ENCODE measurements at places on chromosomes 1 and 21. TPM values are rescaled to one million over a fixed set of nuclear protein-coding genes. Genes with fewer than 3 reads are reported as not detected.

Gene RRP1B
- total RNA-seq: 57.5 TPM

Gene ACTRT2
- total RNA-seq: not detected

Gene CR2
- total RNA-seq: not detected

Gene RHD
- 0.10 TPM for total RNA-seq

Gene KCNAB2
- total RNA-seq: 343 TPM

Gene MARK1
- total RNA-seq: not detected

Gene SH2D1B
- total RNA-seq: not detected

Gene DNALI1
- total RNA-seq: not detected

Gene TNFAIP8L2
- 20.0 TPM for total RNA-seq

- H3K27ac ChIP-seq: peak overlapping the region; percentile 62
- peaks cover 3% of the 10 kb centered on the region for H3K4me1 ChIP-seq
- H3K36me3 ChIP-seq: no peaks in the 10 kb centered on the region
- peak overlapping the region; percentile 48 for H3K4me3 ChIP-seq
These were observed 155.0 kb upstream of the EDN2 start for GRCh38 chr1:41639332-41639936.

- no peak for DNase-seq
- no peaks in the 10 kb centered on the region for H3K4me1 ChIP-seq
- no peaks in the 10 kb centered on the region for H3K27me3 ChIP-seq
- H3K27ac ChIP-seq: no peak overlapping the region
- H3K4me3 ChIP-seq: no peak overlapping the region
These were observed 464.8 kb downstream of the PTBP2 start for GRCh38 chr1:97186381-97186780.

DNA sequence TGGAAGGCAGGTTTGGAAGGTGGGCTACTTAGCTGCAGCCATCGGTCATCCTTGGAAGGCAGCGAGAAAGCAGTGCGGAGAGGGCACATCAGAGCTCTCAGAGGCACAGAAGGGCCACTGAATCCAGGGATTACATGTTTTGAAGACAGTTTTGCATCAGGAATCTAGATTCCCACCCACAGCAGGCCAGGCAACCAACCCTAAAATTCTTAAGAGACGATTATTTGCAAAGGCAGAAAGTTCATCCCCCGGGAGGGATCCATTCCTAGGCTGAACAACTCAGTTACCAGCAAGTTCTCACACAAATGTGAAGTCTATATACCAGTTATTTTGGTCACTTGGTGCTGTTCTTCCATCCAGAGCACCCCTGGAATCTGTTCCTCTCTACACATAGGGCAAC lies 457.3 kb upstream of the VAMP3 start:
- no peak overlapping the region for H3K4me3 ChIP-seq
- H3K4me1 ChIP-seq: no peaks in the 10 kb centered on the region
- H3K36me3 ChIP-seq: no peaks in the 10 kb centered on the region
- H3K27me3 ChIP-seq: no peaks in the 10 kb centered on the region

- no peak for DNase-seq
- no peak overlapping the region for H3K27ac ChIP-seq
- H3K27me3 ChIP-seq: no peaks in the 10 kb centered on the region
- H3K4me3 ChIP-seq: no peak overlapping the region
- H3K4me1 ChIP-seq: peaks cover 67% of the 10 kb centered on the region
These were observed 7.9 kb downstream of the H6PD start for GRCh38 chr1:9242338-9242969.

- no peaks in the 10 kb centered on the region for H3K27me3 ChIP-seq
- peaks cover 44% of the 10 kb centered on the region for H3K4me1 ChIP-seq
- peak; percentile 95 for DNase-seq
- H3K27ac ChIP-seq: peak overlapping the region; percentile 57
These were observed 933 bp downstream of the HMGN2 start for GRCh38 chr1:26472901-26473845.

GRCh38 chr1:33322109-33322508 lies 1.2 kb upstream of the A3GALT2 start:
- DNase-seq: no peak
- H3K36me3 ChIP-seq: peaks cover 23% of the 10 kb centered on the region
- H3K27me3 ChIP-seq: peaks cover 7% of the 10 kb centered on the region
- H3K4me3 ChIP-seq: no peak overlapping the region
- no peaks in the 10 kb centered on the region for H3K4me1 ChIP-seq

DNA sequence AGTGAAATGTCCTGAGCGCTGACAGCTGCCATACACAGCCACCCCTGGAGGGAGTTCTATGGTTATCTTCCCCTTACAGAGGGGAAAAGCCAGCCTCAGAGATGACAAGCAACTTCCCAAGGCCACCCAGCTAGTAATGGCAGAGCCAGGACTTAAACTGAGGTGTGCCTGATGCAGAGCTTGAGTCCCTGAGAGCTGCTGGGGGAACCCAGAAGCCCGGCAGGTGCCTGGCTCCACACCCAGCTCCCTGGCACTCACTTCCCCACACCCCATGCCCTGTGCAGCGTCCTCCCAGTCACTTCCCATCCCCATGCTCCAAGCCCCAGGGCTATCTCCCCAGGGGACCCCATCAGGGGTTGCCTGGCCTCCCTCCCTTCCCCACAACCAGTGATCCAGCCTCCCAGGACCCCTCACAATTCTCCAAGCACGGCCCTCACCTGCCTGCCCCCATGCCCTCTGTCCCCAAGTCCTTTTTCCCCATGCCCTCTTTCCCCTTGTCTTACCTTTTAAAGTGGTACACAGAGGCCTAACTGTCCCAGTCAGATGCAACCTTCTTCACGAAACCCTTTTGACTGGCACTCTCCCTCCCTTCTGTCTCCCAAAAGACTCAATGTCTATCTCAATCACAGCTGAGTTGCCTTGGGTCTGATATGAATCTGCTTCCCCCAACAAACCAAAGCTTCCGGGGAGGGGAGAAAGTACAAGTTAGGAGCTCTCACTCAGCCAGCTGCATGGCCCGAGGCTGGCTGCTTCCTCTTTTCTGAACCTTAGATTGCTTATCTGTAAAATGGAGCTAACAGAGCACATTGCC lies 39.8 kb upstream of the LRP8 start:
- peak overlapping the region; percentile 78 for H3K4me3 ChIP-seq
- H3K4me1 ChIP-seq: peaks cover 28% of the 10 kb centered on the region
- H3K36me3 ChIP-seq: peaks cover 1% of the 10 kb centered on the region
- DNase-seq: peak; percentile 78

GRCh38 chr1:49435291-49435690 lies 588.5 kb downstream of the AGBL4 start:
- H3K4me1 ChIP-seq: no peaks in the 10 kb centered on the region
- H3K36me3 ChIP-seq: no peaks in the 10 kb centered on the region
- H3K27me3 ChIP-seq: no peaks in the 10 kb centered on the region
- no peak for DNase-seq

DNA sequence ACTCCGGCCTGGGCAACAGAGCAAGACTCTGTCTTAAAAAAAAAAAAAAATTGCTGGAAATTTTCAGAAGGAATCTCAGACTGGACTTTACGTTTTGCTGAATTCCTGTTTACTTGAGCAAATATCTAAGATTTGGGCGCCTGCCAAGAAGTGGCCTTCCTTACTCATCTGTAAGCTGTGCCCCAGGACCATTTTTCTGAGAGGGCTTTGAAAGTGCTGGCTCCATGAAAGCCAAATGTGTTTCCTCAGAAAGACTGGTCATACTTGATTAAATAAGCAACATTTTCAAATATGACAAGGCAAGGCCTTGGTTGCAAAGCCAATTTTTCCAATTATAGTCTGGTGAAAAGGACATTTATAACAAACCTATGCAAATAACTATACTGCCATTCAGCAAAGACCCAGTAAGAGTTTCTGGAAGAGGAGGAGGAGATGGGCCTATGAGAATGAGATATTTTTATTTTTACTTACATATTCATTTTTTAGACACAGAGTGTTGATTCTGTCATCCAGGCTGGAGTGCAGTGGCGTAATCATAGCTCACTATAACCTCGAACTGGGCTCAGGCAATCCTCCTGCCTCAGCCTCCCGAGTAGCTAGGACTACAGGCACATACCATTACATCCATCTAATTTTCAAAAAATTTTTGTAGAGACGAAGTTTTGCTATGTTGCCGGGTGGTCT lies 56.3 kb upstream of the HTR1D start:
- DNase-seq: no peak
- H3K27me3 ChIP-seq: peaks cover 13% of the 10 kb centered on the region
- H3K4me3 ChIP-seq: no peak overlapping the region
- H3K36me3 ChIP-seq: no peaks in the 10 kb centered on the region
- no peak overlapping the region for H3K27ac ChIP-seq
- H3K4me1 ChIP-seq: no peaks in the 10 kb centered on the region

- H3K4me1 ChIP-seq: peaks cover 9% of the 10 kb centered on the region
- H3K36me3 ChIP-seq: no peaks in the 10 kb centered on the region
- no peak for DNase-seq
- H3K27me3 ChIP-seq: no peaks in the 10 kb centered on the region
- no peak overlapping the region for H3K27ac ChIP-seq
- no peak overlapping the region for H3K4me3 ChIP-seq
These were observed 2.1 kb downstream of the KLHDC7A start for GRCh38 chr1:18482721-18483425.

- H3K36me3 ChIP-seq: no peaks in the 10 kb centered on the region
- H3K4me1 ChIP-seq: no peaks in the 10 kb centered on the region
- H3K4me3 ChIP-seq: no peak overlapping the region
- DNase-seq: no peak
- H3K27me3 ChIP-seq: peaks cover 12% of the 10 kb centered on the region
These were observed 25.3 kb downstream of the SPATA46 start for GRCh38 chr1:162351246-162351842.

DNA sequence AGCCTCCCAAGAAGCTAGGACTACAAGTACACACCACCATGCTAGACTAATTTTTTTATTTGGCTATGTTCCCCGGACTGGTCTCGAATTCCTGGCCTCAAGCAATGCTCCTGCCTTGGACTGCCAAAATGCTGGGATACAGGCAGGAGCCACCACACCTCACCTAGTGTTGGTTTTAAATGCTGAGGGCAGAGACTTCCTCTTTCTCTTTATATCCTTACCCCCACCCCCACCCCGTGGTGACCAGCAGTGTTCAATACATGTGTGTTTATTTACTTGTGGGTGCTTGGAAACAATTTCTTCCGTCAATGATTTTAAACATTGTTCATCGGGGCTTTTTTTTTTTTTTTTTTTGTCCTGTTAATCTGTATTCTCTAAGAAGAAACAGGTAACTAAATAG lies 158.9 kb downstream of the ZBTB18 start:
- no peak for DNase-seq
- H3K27ac ChIP-seq: no peak overlapping the region
- no peak overlapping the region for H3K4me3 ChIP-seq
- H3K36me3 ChIP-seq: no peaks in the 10 kb centered on the region
- peaks cover 4% of the 10 kb centered on the region for H3K27me3 ChIP-seq
- no peaks in the 10 kb centered on the region for H3K4me1 ChIP-seq

GRCh38 chr1:61301824-61302657 lies 219.7 kb downstream of the NFIA start:
- H3K27ac ChIP-seq: no peak overlapping the region
- no peaks in the 10 kb centered on the region for H3K36me3 ChIP-seq
- H3K4me1 ChIP-seq: peaks cover 6% of the 10 kb centered on the region
- DNase-seq: no peak

- H3K27me3 ChIP-seq: peaks cover 31% of the 10 kb centered on the region
- H3K27ac ChIP-seq: no peak overlapping the region
- no peak overlapping the region for H3K4me3 ChIP-seq
- H3K4me1 ChIP-seq: no peaks in the 10 kb centered on the region
These were observed 25.6 kb downstream of the C1orf116 start for GRCh38 chr1:207006914-207007313.

- peaks cover 22% of the 10 kb centered on the region for H3K4me1 ChIP-seq
- no peak for DNase-seq
- H3K4me3 ChIP-seq: no peak overlapping the region
- no peaks in the 10 kb centered on the region for H3K27me3 ChIP-seq
These were observed 22.0 kb downstream of the TSPAN2 start for GRCh38 chr1:115067161-115067859.

DNA sequence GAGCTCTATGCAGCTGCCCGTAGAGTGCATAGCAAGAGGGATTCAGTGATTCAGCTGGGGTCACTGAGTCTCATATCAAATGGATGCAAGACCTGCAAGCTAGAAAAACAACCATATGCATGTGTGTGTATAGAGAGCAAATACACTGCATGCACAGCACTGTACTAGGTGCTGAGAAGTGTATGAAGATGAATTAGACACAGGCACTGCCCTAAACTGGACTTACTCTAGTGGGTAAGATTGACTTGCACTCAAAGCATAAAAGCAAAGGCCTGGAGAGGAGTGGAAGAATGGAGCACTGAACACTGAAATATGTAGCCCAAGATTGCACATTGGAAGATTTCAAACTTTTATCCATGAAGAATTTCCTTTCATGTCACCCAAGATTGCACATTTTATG lies 5.5 kb upstream of the GBP1 start:
- H3K4me3 ChIP-seq: peak overlapping the region; percentile 76
- H3K27ac ChIP-seq: peak overlapping the region; percentile 86
- H3K36me3 ChIP-seq: peaks cover 18% of the 10 kb centered on the region

GRCh38 chr1:38203441-38203840 lies 156.8 kb upstream of the POU3F1 start:
- H3K27me3 ChIP-seq: peaks cover 15% of the 10 kb centered on the region
- no peak overlapping the region for H3K4me3 ChIP-seq
- H3K4me1 ChIP-seq: no peaks in the 10 kb centered on the region
- H3K36me3 ChIP-seq: no peaks in the 10 kb centered on the region
- no peak for DNase-seq

DNA sequence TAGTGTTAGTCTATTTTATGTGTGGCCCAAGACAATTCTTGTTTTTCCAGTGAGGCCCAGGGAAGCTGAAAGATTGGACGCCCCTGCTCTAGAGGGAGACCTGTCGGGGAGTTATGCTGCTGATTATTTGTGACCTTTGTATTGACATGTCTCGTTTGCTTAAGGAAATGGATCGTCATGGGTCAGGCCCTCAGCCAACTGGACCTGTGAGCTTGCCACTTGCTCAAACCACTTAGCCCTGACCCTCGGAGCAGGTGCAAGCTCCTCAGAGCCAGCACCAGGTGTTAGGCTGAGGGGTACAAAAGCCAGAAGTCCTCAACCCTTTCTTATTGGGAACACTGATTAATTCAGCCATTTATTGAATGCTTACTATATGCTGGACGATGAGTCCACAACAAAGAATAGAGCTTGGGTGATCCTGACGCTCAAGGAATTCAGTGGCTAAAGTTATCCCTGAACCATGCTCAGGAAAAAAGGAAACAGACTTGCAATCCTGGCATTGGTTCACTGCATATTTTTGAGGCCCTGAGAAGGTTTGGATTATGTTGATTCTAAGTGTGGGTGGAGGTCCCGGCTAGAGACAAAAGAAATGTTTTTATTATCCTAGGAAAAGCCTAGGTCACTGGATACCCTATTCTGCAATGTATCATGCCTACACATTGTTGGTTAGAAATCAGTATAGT lies 19.0 kb downstream of the TGFB2 start:
- DNase-seq: no peak
- no peak overlapping the region for H3K27ac ChIP-seq
- no peaks in the 10 kb centered on the region for H3K4me1 ChIP-seq
- no peaks in the 10 kb centered on the region for H3K36me3 ChIP-seq

DNA sequence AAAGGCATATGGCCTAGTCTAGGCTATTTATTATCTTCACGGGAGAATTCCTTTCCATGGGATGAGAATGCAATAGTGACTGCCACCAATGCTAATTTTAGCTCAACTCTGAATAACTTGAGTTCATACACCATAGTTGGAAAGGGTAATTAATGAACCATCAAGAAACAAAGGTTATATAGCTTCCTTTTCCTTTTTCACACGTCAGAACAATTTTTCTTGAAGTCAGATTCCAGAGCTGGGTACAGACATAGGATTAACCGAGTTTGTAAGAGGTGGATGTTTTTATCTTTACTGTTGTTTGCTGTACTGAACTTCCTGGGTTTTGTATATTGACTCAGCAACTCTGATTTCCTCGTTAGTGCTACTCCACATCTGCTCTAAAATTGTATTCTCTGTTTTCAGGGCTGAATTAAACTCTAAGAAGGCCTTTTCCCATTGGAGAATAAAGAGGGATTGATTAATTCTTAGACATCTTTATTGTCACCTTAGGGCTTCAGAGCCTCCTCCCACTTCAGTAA lies 262.0 kb downstream of the NUF2 start:
- no peaks in the 10 kb centered on the region for H3K36me3 ChIP-seq
- no peak for DNase-seq
- no peaks in the 10 kb centered on the region for H3K4me1 ChIP-seq
- no peak overlapping the region for H3K27ac ChIP-seq

Measured in activated CD8-positive, alpha-beta T cell treated with anti-CD3 and anti-CD28 coated beads, Interleukin-2, amount 10 ng/mL, durations not matched to agents 7 days and 5 days (primary cell).